ENCODE measurements at places on chromosomes 12 and 14.

GRCh38 chr14:65027127-65027799 lies 40.6 kb downstream of the FNTB start:
- no peak for DNase-seq

- DNase-seq: no peak
These were observed 177.4 kb downstream of the DICER1 start for GRCh38 chr14:94979891-94980290.

DNA sequence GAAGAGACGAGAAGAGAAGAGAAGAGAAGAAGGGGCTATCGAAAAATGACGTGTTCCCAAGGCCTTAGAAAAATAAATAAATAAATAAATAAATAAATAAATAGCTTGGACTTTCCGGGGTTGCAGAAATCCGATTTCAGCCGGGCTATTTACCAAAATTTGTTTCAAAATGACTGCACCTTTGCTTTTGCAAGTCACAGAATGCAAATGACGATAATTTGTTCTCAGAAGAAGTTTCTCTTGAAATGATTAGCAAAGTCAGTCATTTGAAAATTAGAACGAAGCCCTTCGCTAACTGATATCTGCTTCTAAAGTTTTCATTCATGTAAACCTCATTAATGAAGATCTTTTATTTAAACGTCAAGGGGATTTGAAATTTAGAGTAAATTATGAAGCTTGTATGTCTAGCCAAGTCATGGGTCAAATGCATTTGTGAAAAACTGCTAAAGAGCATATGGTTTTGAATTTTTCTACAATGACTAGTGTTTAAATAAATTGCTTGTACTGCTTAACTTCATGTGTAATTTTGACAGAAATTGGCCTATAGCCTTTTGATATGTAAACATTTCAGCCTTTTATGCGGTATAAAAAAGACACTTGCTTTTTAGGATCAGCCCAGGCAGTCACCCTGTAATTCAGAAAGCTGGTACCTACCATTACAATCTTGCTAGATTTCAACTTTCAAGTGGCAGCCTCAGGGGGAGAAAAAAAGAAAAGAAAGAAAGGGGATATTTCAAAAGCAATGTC lies 4.6 kb upstream of the GSC start:
- no peak for DNase-seq

GRCh38 chr14:100096656-100097055 lies 31.4 kb downstream of the EVL start:
- DNase-seq: no peak

DNA sequence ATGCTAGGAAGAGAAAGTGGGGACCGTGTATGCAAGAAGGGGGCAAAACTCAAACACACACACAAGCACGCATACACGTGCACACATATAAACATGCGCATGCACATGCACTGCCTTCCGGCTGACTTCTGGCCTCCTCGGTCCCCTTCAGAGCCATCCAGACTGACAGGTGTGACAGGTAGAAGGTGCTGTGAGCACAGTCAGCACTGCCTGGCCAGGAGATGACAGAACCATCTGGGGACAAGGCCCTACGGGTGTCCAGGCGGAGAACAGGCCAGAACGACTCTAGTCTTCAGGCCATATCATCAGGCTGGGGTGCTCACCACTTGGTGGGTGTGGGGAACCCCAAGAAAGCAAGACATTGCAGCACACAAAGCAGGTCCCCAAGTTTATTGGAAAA lies 7.3 kb downstream of the KRT83 start:
- no peak for DNase-seq

DNA sequence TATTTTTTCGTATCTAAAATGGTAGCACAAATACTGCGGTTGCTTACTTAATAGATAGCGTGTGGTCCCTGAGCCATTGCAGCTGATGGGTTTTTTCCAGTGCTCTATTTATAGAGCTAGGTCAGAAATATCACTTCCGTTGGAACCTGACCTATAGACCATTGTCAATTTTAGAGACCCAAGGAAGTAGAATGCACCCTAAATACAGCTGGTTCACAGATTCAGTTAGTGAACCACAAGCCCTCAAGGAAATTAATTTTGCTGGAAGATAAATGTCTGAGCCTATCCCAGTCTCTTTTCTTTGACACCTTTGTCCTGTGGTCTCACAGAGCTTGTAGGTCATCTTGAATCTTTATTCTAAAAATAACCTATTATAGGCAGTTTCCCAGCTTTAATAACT lies 391.0 kb downstream of the ZFP36L1 start:
- no peak for DNase-seq

DNA sequence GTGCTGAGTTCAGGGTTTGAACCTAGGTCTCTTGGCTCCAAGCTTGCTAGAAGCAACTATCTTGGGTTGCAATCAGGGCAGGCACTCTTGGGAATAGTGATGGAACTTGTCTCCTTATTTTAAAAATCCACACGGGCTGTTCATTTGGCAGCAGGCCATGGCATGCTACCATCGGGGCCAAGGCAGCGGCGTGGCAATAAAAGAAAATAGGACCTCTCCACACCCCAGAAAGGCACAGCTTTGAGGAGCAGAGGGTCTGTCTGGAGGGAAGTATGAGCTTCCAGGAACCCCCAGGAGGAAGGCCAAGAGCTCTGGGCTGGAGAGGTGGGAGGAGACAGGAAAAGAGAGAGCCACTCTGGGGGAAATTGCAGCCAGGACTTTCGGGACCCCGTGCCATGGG lies 15.3 kb downstream of the RPS6KL1 start:
- DNase-seq: no peak

DNA sequence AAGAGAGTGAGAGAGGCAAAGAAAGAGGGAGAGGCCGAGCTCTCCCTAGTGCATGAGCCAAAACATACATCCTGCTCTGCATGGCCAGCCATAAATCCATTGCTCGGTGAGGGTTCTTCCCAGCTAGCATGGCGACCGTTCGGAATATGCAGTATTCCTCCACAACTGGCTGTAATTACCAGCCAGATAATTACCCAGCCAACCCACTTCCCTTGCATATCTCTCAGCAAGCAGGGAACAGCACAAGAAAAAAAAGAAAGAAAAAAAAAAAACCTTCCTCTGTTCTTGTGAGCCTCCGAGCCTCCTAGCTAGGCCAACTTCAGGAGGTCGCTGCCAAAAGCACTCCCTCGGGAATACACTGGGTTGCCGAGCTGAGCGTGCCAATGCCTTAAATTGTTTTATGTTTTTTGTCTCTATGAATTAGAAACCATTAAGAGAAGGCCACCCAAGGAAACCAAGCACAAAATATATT lies 567.9 kb downstream of the MED13L start:
- no peak for DNase-seq

DNA sequence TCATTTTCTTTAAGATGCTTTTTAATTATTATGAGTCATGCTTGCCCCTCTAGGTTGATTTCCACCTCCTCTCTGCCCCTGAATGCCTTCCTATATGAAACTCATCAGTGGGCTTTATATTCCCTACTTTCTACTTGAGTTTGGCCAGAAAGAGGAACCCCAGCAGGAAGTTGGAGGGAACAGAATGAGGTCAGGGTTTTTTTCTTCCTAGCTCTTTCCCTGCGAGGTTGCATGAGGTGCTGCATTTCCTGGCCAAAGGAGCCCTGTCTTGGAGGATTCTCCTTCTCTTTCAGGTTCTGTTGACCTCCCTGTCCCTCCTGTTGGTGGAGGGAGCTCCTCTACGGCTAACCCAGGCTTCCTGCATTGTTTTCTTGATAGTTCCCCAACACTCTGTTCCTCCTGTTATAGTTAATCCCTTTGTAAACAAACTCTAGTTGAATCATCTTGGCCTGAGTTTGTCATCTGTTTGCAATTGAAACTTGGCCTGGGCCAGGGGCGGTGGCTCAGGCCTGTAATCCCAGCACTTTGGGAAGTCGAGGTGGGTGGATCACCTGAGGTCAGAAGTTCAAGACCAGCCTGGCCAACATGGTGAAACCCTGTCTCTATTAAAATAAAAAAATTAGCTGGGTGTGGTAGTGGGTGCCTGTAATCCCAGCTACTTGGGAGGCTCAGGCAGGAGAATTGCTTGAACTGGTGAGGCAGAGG lies 15.3 kb upstream of the SPIC start:
- DNase-seq: no peak

- no peak for DNase-seq
These were observed 506.4 kb downstream of the MED13L start for GRCh38 chr12:115771065-115771464.

DNA sequence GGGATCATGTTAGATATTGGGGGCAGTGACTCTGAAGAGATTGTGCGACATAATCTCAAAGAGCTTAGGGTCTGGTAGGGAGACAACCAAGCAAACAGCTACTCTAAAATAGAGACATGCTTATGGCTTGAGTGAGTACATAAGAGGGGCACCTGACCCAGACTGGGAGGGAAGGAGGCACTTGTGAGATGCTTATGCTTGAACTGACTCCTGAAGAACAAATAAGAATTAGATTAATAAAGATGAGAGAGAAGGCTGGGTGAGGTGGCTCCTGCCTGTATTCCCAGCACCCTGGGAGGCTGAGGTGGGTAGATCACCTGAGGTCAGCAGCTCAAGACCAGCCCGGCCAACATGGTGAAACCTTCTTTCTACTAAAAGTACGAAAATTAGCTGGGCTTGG lies 19.1 kb downstream of the TMTC2 start:
- DNase-seq: no peak

DNA sequence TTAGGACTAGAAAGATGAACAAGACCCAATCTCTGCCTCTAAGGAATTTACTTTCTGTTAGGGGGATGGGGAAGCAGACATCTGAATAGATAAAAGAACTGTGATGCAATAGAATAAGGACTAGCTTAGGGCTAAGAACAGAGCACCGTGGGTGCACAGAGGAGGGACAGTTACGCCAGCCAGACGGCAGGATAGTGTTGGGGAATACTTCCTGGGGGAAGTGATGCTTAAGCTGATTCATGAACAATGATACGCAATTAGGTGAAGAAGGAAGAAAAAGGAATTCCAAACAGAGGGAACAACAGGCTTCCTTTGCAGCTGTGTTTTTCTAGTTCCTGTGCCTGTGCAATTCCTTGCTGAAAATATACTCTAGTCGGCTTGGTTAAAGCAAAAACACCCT lies 501.1 kb downstream of the APAF1 start:
- no peak for DNase-seq

DNA sequence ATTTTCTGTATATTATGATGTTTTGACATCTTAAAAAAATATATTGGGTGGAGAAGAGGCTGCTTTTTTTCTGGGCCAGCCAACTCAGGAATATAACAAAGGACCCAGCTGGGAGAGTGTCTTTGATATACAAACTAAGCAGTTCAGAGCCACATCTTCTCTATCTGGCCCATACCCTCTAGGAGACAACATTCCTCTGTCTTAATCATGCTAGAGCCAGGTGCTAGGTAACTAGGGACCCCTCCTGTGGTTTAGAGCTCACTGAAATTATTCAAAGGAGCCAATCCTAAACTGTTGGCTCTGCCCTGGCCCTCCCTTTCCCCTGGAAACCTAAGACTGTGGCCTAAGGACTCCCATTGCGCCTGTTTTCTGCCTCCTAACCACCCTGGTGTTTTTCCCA lies 193.1 kb upstream of the DIO2 start:
- DNase-seq: no peak

DNA sequence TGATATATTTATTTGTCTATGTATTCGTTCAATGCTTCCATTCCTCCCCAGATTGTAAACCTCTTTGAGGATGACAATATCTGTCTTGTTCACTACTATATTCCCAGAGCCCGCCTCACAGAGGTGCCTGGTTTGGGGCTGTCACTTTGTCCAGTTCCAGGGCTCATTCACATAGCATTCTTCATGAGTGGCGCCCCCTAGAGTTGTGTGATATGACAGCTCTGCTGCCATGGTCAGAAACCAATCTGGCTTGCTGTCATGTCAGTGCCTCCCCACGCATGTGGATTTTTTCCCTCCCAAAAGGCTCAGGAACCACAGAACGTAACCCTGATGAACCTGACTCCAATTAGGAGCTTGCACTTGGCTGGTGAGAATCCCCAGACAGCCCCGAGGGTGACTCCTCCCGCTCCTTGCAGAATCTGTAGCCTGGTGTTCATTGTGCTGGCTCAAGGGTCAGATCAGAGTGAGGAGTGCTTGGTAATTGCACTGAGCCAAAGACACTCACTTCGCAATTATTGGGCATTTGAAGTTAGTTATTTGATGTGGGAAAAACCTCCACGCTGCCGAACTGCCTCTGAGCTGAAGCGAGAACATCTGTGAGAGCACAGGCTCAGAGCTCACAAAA lies 145.5 kb downstream of the PTPN11 start:
- no peak for DNase-seq

- DNase-seq: no peak
These were observed 580.1 kb downstream of the ALG10 start for GRCh38 chr12:34602213-34602940.

- DNase-seq: no peak
These were observed 56.8 kb downstream of the DUSP16 start for GRCh38 chr12:12505544-12506495.

All from AML-193 (cell line).